ENCODE measurements at places on chromosomes 3 and 15.

GRCh38 chr3:56622381-56622780 lies 60.7 kb downstream of the TASOR start:
- DNase-seq: no peak

GRCh38 chr3:174810254-174810653 lies 48.9 kb upstream of the NAALADL2 start:
- no peak for DNase-seq

DNA sequence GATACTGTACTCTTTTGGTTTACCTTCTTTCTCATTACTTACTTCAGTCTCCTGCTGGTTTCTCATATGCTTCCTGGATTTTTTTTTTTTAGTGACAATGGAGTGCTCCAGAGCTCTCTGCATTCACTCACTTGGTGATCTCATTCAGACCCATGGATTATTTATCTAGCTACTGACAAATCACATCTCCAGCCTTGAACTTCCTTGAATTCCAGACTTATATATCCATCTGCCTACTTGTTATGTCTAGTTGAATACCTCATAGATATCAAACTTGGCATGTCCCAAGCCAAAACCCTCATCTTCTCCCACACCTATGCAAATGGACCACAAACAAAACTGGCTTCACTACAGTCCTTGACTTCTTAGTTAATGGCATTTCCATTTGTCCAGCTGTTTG lies 234.7 kb upstream of the ZPLD1 start:
- DNase-seq: no peak

- no peak for DNase-seq
Observed at GRCh38 chr3:23880703-23881339, 36.0 kb downstream of the NKIRAS1 start.

DNA sequence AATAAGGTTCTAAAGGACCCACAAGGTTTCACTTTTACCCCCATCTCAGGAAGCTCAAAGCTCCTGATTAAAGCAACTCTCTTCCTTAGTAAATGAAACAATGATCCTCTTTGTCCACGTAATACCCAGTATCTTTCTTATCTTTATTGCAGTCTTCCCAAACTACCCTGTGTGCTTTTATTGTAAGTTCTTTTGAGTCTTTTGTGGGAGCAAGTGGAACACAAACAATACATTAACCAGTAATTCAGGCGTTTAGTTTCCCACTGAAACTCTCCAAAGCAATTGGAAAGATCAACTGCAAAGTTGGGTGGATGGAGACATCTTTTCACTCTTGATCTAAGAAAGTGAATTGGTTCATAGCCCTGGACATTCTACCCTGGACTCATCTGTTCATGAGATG lies 240.0 kb downstream of the ZNF621 start:
- no peak for DNase-seq

GRCh38 chr3:31057891-31058290 lies 163.4 kb upstream of the GADL1 start:
- no peak for DNase-seq

DNA sequence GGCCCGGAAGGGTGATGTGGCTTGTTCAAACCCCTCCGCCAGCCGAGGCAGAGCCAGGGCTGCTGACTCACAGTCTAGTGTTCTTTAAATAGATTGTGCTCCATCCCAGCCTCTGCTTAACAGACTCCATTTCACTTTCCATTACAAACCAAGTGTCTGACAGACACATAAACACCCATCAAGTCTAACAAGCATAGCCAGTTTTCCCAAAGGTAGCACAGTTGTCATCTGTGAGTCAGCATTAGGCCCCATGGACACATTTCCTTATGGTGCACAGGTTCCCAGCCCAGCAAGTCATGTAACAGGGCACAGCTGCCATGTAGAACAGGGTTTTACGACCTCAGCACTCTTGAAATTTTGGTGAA lies 109.9 kb upstream of the RAP2B start:
- peak; percentile 75 for DNase-seq

GRCh38 chr15:98383571-98383970 lies 264.8 kb upstream of the IGF1R start:
- DNase-seq: no peak

DNA sequence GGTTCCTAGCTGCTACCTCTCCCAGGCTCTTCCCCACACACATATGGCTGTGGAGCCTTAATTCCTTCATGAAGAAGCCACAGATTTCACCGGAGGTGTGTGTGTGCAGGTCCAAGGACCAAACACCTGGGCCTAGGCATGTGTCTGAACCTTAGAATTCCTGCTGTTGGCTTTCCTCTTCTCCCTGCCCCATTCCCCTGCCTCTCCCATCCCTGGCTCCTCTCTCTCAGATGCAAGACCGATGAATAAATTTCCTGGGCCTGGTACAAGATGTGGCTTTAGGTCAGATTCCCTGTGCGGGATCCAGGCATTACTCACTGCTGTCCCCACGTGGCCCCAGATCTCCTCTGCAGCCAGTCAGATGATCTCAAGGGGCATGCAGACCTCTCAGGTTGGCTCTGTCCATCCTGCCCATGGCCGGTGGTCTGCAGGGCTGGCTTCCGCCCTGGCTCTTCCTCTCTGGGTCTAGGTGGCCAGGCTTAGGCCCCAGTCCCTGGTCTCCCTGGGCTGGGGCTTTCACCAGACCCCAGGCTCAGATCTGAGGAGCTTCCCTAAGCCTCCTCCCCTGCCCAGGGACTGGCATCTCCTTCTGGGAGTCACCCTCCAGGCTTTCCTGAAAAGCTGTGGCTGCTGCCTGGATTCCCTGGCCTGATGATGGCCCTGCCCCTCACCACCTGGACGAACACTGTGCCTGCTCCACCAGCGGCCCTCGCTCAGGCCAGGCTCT lies 20.5 kb downstream of the CCR9 start:
- DNase-seq: peak; percentile 67

- no peak for DNase-seq
Observed at GRCh38 chr15:76353023-76353577, 16.5 kb downstream of the ISL2 start.

DNA sequence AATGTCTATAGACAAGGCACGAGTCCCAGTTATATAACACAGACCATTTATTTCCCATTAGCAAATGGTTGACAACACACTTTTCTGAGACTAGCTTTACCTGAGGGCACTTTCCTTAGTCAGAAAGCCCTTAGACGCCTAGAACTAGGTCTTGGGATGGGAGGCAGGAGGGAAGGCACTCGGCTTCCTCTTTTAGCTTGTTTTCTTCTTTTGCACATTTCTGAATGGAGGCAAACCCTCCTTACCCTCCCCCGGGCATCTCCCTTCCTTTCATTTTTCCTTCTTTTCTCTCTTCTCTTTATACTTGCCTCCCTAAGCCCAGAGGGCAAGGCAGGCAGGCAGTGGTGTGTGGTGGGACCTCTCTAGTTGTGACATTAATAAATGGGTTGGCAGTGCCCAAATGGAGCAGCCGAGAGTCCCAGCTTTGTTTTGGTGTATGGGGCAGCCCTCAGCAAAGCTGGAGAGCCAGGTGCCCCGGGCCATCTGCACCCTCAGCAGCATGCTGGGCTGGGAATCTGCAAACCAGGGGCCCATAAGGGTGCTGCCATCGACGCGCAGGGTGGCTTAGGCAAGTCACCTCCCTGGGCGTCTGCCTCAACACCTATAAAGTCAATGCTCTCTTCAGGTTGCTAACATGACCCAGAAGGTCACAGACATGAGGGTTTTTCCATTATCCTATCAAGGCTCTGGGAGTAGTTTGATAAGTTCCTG lies 21.1 kb upstream of the BCL2L10 start:
- no peak for DNase-seq

- no peak for DNase-seq
Observed at GRCh38 chr15:100236981-100237720, 104.6 kb downstream of the ADAMTS17 start.

- DNase-seq: no peak
Observed at GRCh38 chr15:56460071-56460470, 4.9 kb downstream of the MNS1 start.

GRCh38 chr3:149401926-149402310 lies 24.5 kb upstream of the TM4SF1 start:
- no peak for DNase-seq

DNA sequence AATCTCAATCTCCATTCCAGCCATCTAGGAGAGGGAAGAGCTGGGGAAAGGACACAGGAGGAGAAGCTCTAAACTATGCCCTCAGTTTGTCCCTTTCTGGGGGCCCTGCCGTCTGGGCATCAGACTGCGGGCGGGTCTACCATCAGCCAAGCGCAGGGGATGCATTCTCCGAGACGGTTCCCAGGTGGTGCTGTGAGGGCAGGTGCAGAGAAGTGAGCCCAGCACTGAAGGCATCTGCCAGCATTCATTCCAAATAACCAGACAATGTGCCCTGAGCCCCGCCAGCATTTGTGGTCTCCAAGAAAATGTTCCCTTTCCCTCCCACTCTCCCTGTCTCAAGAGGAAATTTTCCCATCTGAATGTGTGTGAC lies 265.7 kb downstream of the XXYLT1 start:
- DNase-seq: no peak

GRCh38 chr3:39029556-39029955 lies 22.2 kb downstream of the SCN11A start:
- no peak for DNase-seq

DNA sequence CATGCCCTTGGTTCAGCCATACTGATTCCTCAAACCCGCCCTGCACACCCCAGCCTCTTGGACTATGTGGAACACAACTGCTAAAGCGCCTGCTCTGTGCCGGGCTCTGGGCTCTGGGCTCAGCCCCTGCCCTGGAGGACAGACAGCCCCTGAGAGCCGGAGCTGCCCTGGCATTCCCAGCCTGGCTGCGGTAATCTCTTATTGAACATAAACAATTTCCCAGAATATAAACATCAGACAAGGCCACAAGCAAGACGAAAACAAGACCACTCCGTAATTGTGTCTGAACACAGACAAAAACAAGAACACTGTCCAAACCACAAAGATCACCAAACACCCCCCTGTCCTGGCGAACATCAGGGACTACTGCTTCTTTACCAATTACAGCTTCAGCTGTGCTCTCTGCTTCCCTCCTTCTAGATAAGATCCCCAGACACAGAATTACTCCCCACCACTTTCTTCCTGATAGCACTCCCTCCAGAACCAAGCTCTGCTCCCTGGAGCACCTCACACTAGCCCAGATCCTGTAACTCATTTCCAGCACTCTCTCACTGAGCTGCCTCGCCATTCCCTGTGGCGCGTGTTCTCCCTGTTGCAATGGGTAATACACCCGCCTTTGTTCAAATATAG lies 57.1 kb upstream of the TLE3 start:
- no peak for DNase-seq

DNA sequence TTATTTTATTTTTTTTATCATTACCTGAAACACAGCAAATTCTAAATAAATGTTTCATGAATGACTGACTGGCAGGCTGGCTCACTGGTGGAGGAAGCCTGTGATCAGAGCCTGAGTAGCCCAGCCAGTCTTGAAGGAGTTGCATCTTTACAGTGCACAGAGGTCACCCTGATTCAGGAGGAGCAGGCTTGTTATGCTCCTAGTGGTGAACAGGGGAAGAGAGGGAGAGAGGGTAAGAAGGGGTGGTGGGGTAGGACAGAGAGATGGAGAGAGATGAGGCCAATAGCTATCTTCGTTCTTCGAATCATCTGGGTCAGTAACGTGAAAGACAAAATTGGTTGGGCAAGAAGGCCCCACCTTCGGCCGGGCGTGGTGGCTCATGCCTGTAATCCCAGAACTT lies 202.6 kb upstream of the MCTP2 start:
- no peak for DNase-seq

- DNase-seq: no peak
Observed at GRCh38 chr3:121735047-121735696, 14.4 kb downstream of the GOLGB1 start.

DNA sequence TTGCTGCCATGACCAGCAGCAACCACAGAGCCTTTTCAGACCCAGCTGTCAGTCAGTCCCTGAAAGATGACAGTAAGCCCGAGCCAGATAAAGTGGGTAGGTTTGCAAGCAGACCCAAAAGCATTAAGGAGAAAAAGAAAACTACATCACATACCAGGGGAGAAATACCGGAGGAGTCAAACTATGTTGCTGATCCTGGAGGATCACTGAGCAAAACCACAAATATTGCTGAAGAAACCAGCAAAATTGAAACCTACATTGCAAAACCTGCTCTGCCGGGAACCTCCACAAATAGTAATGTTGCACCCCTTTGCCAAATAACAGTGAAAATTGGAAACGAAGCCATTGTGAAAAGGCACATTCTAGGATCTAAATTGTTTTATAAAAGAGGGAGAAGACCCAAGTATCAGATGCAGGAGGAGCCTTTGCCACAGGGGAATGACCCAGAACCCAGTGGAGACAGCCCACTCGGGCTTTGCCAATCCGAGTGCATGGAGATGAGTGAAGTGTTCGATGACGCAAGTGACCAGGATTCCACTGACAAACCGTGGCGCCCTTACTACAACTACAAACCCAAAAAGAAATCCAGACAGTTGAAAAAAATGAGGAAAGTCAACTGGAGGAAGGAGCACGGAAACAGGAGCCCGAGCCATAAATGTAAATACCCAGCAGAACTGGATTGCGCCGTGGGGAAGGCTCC lies 42.1 kb upstream of the RASA2 start:
- DNase-seq: no peak

GRCh38 chr3:189139611-189139940 lies 32.2 kb upstream of the TPRG1 start:
- no peak for DNase-seq

DNA sequence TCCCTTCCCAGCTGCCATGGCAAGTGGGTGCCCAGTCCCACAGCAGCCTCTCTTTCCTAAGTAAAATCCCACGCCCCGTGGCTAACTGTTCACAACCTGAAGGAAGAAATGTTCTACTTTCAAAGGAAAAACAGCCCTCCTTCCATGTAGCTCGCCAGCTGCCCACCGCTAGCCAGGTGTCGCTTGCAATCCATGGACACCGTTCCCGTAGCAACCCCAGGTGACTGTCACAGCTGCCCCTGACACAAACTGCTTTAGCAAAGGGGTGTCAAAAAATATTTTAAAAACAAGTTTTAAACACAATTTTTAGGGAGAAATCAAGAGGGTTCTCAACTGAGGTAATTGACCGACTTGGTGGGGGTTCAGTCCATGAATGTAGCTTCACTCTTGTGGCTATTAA lies 21.0 kb upstream of the CGNL1 start:
- DNase-seq: no peak

GRCh38 chr3:161552984-161553560 lies 56.5 kb downstream of the OTOL1 start:
- DNase-seq: no peak

GRCh38 chr3:129985113-129985512 lies 10.6 kb downstream of the TRH start:
- DNase-seq: no peak

- peak; percentile 25 for DNase-seq
Observed at GRCh38 chr3:30688776-30689641, 82.6 kb downstream of the TGFBR2 start.

DNA sequence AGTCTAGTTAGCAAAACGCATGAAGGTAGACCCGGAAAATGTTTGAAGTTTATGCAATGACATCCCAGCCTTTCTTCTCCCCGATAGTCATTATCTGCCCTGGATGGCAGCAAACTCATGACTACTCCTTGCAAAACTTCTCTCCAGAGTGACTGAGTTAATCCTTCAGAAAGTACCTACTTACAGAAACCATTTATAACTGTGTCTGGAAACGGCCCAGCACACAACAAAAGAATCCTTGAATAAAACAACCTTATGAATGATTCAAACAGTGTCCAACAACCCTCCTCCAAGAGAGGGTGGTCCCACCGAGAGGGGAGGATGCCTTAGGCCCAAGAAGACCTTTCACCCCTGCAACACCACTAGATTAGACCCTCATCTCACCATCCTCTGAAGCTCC lies 14.2 kb downstream of the ST8SIA2 start:
- DNase-seq: no peak

Measured in hepatic stellate cell (primary cell).